Fibroblast of villous mesenchyme (primary cell): ENCODE measurements at places on chromosomes 1 and 21.

DNA sequence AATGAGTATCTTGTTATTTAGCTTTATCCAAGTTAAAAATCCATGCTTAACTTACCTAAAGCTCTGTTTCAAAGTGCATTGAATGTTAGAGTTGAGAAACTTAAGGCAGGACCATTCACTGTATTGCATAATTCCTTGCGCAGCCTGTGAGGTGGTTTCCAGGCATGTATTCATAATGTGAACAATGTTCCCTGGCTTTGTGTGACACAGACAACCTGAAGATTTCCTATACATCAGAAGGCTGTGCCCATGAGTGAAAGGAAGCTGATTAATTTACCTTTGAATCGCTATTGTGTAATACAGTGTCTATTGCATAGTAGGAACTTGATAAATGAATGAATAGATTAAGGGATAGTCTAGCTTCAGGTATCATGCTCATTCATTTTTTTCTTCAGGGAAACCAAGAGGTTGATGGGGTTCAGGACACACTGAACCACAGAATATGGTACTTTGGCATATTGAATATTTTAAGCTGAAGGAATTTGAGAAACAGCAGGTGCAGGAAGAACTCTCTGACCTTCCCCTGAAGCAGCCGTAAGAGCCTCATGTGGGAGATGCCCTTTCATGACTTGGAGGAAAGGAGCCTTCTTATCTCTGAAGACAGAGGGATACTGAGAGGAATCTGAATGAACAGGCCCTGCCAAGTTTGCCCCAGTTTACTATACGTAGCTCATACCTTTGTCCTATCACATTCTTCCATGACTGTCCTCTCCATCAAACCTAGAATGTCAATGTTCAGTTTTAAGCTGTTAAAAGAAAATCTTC, 88.6 kb upstream of the GNG12 start:
- DNase-seq = no peak

DNA sequence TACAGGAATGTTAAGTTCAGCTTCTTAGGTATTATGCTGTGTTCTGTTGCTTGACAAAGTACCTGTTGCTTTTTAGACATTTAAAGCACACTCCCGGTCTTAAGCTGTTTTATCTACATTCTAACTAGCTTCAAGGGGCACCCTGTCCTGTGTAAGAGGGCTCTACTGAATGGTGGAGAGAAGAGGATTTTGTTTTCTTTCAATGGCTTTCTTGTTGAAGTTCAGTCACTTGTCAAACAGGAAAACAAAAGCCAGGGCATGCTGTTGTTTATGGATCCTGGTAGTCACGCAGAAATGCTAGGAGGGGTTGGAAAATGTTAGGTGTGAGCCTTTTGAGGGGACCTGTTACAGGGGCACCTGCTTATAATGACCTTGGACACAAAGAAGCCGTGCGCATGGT, 30.7 kb downstream of the PGM1 start:
- no peak for DNase-seq

DNA sequence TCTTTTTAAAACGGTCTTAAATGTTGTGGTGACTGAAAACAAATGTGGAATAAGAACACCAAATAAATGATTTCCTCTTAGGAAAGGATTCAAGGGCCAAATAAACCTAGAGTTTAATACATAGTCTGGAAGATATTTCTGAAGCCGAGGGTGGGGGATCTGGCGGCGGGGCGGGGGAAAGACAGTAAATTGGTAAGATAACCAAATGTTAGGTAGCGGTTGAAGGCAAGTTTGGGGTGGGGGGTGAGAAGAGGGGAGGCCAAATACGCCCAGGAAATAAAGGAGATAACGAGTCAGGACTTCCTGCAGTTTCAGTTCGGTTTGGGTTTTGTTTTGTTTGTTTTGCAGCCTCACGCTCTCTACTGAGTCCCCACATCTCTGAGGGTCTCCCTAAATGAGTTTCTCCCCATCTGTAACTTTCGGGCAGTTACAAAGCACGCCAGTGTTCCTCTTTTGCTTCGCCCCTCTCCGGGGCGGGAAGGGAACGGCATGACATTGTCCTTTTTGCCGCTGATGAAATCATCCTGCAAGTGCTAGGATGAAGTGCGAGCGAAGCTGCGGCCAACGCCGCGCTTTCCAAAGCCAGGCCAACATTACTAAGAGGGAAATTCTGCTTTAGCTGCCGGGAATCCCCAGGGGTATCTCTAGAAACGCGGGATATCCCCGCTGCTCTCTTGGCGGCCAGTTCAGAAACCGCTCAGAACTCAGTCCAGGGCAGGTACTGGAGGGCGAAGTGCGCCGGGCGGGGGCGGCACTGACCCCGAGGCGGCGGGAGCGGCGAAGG, 844 bp downstream of the NIBAN1 start:
- peak; percentile 71 for DNase-seq

DNA sequence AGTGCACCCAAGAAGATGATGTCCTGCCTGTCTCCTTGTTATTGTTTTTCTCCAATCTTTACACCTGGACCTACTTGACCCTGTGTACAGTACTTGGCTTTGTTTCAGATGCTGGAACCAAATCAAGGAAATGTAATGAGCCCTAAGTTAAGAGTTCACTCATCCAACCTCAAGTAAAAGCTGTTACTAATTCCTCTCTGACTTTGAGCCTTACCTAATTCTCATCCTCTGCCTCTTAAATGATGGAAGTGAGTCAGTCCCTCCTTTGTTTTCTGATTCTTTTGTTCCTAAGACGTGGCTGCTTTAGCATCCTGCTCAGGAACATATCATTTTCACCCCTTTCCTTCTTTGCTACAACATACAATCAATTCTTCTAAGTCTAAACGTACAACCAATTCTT, 15.3 kb upstream of the PLA2G4A start:
- no peak for DNase-seq

DNA sequence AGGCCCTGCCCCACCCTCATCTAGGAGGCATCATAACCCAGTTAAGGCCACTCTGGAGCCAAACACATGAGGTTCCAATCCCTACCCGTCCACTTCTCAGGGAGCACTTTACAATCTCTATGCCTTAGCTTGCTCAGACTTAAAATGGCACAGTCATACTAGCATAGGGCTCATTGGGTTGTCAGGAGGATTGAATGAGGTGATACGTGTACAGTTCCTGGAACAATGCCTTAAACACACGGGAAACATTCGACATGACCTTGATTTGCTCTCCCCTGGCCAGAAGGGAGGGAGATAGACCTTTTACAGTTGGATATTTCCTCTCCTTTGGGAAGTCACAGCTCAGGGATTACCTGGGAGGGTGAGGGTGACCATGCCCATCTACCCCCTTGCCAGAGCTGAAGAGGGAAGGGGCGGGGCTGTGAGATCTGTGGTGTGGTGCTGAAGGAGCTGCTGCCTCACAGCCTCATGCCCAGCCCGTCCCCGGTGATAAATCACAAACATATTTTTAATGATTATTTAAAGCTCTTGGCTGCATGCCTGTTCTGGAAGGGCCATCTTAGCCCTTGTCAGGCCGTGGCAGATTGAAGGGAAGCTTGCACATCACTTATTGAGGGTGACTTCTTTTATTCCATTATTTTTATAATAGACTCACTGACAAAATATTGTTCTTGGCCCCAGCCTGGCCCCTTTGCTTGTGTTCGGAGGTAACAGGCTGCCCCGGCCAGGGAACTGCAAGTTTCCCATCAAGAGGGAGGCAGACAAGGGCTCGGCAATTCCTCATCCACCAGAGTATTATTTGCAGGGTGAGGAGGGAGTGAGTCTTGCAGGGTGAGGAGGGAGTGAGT, 83.4 kb downstream of the FOXD2 start:
- no peak for DNase-seq

DNA sequence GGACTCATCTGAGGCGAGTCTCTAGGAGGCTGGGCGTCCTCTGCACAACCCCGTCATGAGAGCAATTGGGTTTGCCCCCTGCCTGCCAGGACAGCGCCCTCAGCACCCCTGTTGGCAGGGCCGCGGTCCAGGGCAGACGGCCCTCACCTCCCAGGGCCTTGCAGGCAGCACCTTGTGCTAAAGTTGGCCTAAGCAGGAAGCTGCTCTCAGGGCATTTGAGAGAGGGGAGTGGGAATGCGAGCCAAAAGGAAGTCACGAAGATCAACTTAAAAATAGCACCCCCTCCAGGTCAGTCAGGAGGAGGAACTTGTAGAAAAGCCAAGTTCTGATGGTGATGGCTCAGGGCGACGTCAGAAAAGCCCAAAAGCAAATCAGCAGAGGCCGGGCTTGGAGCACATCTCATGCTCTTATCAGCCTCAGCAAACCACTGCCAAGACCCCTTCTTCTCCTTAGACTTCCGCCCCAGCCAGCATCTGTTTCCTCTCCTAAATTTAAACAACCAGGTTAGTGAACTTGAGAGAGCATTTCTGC, 12.6 kb upstream of the ADORA3 start:
- peak; percentile 45 for DNase-seq

DNA sequence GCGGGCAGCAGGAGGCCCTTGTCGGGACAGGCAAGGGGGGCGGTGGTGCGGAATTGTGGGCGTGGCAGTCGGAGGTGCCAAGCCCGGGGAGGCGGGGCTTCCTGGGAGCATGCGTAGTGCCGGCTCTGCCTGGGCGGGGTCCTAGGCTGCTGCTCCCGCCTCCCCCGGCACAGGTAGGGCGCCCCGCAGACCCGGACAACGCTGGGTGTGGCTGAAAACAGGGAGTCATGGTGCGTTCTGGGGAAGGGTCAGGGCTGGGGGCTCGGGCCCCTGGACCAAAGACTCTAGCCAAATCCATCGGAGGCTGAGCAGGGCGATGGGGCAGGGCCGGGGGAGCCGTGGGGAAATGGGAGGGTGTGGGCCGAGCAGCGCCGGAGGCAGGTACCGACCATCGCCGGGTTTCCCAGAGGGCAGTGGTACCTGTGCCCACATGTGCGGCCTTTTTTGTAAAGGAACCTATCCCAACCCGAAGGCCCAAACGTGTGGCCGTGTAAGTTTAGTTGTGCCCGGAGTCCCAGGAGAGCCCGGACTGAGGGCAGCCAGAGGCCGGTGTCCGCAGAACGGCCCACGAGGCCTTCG, 231.9 kb downstream of the SDCCAG8 start:
- no peak for DNase-seq
